HTR-8/SVneo (cell line): ENCODE measurements at places on chromosomes 7 and 10.

DNA sequence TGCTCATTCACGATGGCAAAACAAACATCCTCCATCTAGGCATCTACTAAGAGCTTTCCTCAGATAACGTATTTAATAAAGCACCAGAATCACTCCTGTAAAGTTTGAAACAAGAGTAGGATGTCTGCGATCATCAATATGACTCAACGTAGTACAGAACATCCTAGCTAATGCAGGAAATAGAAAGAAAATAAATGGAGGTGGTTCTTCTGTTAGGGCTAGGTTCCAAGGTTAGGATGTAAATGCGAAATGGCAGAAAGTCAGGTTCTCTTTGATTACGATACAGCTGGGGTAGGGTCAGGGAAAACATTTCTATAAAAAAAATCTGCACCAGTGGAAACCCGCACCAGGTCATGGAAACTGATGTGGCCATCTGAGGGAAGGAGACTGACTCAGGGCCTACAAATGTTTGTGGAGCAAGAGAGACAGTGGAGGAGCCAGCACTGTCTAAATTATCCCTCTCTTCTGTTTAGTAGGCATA lies 29.1 kb downstream of the CCDC6 start:
- DNase-seq: no peak

GRCh38 chr10:11295492-11295891 lies 277.8 kb downstream of the CELF2 start:
- DNase-seq: no peak

- no peak for DNase-seq
Measured at GRCh38 chr7:26489906-26490639, 198.4 kb downstream of the SNX10 start.

DNA sequence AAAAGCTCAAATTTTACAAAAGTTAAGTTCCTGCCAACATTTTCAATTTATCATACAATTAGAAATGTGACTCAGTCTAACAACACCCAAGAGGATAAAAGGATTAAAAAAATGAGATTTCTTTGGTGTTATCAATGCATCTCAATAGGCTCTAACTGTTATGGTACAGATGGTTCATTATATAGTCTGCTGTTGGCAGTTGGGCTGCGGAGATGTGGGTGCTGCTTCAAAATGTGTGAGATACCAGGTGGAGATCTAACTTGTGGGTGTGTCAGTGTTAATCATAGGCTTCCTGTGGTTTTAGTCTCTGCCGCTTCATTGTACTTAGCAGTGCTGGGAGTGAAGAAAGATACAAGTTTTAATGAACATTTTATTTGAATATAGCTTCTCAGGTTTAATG lies 231.2 kb downstream of the EXOC4 start:
- no peak for DNase-seq

DNA sequence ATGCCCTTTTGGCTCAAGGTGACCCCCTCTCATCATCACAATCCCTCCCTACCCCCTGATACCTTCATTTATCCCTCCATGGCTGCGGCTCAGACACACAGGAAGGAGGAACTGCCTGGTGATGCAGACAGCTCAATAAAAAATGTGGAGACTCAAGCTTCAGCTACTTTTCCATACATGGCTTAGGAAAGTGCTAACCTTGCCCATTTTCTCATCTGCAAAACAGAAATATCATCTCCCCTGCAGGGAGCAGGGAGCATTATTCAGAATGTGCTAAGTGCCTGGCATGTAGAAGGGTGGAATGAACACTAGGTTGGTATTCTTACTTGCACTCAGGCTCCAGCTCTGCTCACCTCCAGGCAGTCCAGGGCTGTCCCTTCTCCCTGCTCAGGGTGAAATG lies 23.8 kb downstream of the CXCL12 start:
- DNase-seq: no peak

DNA sequence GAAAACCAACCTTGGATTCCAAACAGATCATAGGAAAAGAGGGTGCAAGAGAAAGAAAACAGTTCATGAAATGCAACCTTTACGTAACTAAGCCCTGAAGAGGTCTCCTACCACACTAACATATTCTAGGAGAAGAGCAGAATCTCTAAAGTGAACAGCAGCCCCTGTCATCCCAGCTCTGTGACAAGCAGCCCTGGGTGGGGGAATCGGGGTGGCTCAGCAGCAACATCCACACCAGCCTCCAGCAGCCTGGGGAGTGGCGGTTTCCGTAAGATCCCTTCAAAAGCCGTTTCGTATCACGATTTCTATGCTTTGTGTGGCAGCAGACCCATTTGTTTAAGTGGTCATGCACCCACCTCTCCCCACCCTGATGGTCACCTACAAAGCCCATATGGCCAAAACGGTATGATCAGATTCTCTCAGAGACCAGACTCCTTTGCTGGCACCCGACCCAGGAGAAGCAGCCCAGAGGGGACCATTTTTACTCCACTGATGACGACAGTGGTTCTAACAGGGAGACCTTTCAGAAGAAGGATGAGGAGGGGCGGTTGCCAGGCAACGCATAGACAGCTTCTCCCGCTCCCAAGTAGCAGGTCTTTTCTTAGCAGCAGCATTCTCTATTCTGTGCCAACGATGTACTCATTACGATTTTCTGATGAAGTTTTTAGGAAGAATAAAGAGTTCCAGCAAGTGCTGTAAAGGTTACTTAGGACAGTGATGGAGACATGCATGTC lies 300.6 kb downstream of the DNAJB6 start:
- DNase-seq: no peak

DNA sequence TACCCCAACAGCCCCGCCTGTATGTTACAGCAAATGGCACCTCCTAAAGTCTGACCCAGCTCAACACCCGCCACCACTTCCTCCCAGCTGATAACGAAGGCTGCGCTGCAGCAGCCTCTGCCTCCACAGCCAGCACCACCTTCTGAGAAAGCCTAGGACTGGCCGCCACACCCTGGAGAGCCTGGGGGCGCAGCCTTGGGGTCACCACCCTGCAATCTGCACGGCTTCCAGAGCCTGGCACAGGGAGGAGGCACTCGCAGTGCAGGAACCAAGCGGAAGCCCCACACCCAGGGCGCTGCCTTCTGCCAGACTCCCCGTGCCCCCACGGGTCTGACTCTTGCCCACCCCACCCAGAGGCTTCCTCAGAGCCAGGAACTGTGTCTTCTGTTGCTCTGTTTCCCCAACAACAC lies 112.5 kb downstream of the MAD1L1 start:
- no peak for DNase-seq

DNA sequence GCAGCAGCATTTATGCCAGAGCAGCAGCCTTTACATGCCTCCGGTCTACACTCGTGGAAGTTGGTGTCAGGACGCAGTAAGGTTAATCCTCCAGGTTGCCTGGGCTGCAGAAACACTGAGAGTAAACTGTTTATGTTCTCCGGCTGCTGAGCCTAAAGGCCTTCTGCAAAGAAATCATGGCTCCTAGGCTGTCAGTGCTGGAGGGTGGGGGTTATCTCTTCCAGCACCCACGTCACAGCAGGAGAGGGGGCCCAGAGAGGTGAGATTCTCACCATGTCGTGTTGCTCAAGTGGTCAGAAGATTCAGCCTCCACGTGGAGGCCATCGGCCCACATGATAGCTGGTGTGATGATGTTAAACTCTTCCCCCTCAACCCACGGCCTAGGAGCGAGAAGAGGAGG lies 41.2 kb downstream of the COL13A1 start:
- no peak for DNase-seq

- DNase-seq: no peak
Measured at GRCh38 chr10:129969911-129970464, 5.9 kb upstream of the EBF3 start.

- no peak for DNase-seq
Measured at GRCh38 chr10:115654961-115655360, 561.8 kb downstream of the ATRNL1 start.
